Stimulated activated CD4-positive, alpha-beta T cell treated with anti-CD3 and anti-CD28 coated beads, Interleukin-12 subunit alpha, Interleukin-12 subunit beta, amount 100 ng/mL, for 48 hours (primary cell): ENCODE measurements at places on chromosomes 16 and 17.

GRCh38 chr17:36977066-36977465, 28.3 kb downstream of the AATF start:
- no peak for DNase-seq

- no peak for DNase-seq
Measured at GRCh38 chr17:68908045-68908444, 47.1 kb downstream of the ABCA8 start.

DNA sequence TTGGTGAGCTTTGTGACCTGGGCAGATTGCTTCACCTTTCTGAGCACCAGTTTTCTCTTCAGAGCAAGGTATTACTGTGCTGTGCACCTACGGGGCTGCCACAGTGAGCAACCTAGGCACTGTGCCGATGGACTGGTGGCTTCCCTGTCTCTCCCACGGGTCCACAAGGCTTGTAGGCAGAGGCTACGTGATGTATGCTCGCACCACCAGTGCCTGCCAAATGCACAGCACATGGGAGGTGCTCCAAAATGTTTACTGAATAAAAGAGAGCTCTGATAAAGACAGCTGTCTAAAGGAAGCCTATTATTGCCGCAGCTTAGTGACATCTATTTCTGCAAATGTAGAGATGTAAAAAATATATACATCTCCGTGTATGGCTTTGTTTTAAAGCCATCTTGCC, 139.2 kb downstream of the CDK5R1 start:
- DNase-seq = no peak

GRCh38 chr16:67857547-67858233, 10.2 kb upstream of the CENPT start:
- DNase-seq = no peak

- no peak for DNase-seq
Measured at GRCh38 chr17:12983991-12984884, 33.6 kb downstream of the ELAC2 start.

- no peak for DNase-seq
Measured at GRCh38 chr17:36183001-36183971, 6.8 kb upstream of the TBC1D3B start.

DNA sequence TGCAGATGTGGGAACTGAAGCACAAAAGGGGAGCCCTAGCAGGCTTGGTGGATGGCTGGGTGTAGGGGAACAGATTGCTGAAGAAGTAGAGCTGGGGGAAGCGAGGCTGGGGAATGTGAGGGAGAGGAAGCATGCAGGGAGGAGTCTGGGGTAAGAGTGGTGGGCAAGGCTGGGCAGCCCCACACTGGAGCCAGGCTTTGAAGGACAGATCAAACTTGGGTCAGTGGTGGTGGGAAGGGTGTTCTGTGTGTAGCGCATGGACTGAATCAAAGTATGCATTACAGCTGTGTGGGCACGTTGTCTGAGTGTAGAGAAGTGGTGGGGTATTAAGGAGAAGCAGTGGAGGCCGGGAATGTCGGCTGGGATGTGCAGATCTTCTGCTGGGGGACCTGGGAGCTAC, 116.0 kb downstream of the CYLD start:
- DNase-seq = no peak

- no peak for DNase-seq
Measured at GRCh38 chr16:85612191-85612800, 826 bp upstream of the GSE1 start.

DNA sequence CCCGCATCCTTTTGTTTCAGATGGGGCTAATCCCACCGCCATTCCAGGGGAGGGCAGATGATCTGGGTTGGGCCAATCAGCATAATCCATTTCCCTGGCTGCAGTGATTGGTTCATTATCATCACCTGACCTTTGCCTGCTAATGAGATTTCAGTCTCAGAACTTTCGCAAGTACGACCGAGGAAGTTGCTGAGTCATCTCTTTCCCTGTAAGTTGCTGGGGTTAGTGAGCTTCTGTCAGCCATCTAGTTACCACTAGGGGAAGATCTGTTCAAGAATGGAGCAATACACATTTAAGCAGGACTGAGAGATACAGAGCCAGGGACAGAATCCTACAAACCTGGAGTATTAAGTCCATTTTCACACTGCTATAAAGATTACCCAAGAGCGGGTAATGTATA, 65.3 kb upstream of the NUDT7 start:
- DNase-seq = no peak

DNA sequence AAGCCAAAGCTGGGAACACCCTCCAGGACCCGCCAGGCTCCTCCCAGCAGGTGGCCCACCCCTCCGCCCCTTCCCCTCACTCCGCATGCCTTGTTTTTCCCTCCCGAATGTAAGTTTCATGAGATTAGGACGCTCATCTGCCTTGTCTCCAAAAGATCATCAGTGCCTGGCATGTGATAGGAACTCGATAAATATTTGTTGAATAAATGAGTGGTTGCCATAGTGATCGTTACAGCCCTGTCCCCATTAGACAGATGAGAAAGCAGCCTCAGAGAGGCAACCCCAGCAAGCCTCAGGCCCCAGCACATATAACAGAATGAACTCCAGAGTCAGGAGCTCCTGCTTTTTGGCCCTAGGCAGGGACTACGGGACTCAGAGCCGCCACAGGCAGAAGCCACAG, 5.0 kb downstream of the CAMKK1 start:
- no peak for DNase-seq

DNA sequence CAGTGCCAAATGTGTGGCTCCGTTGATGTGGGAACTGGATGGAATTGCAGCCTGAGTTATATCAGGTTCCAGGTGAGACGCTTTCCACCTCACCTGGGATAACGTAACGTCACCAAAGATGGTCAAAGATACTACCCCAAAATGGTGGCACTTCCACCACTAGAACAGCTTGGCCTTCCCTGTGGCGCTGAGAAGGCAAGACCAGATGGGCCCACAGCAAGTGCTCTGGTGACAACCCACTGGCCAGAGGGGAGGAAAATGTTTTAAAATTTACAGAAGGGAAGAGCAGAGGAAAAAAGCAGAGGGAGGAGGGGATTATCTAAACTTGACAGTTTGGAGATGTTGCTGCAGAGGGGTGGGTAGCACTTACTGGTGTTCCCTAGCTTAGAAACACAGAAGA, 7.5 kb upstream of the ITGA2B start:
- no peak for DNase-seq

DNA sequence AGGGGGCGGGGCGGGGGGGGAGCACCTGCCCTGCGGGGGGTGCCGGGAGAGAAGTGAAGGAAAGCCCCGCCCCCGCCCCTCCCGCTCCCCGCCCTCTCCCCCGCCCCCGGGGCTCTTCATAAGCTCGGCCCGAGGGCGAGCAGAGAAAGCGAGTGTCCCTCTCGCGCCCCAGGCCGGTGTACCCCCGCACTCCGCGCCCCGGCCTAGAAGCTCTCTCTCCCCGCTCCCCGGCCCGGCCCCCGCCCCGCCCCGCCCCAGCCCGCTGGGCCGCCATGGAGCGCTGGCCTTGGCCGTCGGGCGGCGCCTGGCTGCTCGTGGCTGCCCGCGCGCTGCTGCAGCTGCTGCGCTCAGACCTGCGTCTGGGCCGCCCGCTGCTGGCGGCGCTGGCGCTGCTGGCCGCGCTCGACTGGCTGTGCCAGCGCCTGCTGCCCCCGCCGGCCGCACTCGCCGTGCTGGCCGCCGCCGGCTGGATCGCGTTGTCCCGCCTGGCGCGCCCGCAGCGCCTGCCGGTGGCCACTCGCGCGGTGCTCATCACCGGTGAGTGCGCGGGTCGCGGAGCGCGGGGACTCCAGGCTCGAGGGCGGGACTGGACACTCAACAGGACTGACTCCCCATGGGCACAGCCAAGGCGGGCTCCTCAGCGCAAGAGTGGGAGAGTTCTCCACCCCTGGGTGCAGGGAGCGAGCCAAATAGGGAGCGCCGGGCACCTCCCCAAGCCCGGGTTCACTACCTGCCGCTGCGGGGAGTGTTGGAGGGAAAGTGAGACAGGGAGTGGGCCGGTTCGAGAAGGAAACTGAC, at the start of gene HSD11B2:
HSD11B2 (plus strand) TSS at position 145 of the 798 bp plus-strand sequence; CDS start at position 273, 128 bp downstream.
- peak; percentile 16 for DNase-seq

DNA sequence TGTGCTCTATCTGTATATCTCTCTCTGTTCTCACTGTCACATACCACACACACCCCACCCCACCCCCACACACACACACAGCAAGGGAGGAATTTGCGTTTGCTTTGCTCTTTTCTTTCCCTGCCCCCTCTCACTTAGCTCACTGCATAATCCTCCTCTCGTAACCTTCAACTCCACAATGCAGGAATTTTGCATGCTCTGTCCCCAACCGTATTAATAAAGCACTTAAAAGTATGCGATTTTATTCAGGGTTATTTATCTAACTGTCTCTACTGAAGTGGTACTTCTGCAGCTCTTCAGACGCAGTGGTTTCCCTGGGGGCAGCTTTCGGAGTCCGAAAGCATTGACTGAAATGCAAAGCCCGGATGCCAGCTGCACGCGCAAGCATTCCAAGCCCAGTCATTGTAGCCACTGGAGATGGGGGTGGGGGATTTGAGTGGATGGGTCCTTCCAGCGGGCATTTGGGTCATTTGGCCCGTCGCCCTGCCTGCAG, 105.4 kb upstream of the RBFOX1 start:
- DNase-seq = no peak

DNA sequence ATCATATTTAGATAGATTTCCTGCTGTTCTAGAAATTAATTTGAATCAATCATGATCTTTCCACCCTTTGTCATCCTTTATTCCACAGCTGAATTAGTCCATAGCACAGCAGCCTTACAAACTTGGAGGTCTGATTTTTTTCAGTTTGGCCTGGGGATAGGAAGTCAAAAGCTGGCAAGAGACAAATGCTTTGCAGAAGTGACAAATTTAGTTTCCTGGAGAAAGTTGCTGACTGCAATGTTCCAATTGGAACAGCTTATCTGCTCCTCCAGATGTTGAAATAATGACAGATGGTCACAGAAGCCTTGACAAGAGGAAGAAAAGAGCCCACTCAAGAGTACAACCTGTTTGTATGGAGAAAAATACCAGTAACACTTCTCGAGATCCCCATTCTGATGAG, 1276.1 kb upstream of the CDH8 start:
- DNase-seq = no peak

DNA sequence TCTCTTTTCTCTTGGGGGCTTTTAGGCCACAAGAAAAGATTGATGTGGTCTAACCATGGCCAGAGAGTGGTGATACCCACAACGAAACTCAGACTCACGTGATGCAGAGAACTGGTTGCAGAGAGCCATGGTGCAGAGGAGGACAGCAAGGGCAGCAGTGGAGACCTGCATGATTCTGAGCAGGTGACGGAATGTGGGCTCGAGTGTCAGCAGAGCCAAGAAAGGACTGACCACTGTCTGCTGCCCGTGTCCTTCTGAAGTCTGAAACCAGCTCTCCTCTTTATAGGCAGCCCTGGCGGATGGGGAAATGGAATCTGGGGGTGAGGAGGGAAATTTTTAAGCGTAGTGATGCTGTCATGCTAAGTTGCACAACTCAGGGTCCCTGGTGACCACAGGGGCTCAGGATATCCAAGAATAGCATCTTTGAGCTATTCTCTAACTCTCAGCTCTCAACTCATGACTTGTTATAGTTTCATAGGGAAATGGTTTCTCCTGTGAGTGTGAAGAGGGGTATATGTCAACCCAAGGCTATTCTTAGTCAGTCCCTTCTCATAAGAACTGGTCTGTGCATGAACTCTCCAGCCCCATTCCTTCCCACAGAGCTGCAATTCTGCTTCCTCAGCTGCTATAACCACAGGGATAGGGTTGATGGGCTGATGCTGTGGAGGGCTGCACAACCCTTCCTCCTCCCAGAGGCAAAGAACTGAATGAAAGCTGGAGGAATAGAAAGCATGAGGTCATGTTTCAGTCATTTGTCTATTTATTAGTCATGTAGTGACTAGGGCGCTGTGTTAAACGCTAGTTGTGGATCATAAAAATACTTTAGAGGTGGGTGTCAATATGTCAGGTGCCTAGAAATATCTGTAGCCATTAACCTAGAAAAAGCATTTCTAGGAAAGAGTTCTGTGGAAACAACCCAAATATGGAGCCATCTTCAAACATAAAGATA, at the start of gene CCL3:
CCL3 (minus strand) TSS at position 256 of the 949 bp plus-strand sequence; CDS start at position 171, 85 bp downstream.
- peak; percentile 39 for DNase-seq

DNA sequence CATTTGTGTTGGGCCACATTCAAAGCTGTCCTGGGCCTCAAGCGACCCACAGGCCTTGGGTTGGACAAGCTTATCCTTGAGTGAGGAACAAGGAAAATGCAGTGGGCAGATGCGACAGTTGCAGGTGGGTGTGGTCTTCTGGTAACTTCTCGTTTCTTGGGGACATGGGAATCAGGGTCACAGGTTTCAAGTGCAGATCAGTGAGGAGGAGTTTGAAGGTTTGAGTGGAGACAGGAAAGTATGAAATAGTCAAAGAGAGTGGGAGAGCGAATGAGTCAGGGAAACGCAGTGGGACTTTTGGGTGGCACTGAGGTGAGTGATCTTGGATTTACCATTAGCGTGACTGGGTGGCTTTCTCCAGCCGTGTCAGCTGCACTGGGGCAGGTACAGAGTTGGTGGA, 15.4 kb upstream of the CCL22 start:
- no peak for DNase-seq

DNA sequence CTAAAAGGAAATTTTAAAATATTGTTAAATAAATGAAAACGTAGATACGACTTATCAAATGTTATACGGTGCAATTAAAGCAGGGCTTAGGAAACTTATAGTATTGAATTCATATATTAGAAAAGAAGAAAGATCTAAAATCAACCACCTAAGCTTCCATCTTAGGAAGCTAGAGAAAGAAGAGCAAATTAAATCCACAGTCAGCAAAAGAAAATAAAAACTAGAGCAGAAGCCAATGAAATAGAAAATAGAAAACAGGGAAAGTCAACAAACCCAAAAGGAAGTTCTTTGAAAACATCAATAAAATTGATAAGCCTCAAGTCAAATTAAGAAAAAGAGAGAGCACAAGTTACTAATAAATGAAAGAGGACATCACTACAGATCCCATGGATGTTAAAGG, 74.6 kb upstream of the CACNG5 start:
- DNase-seq = no peak

DNA sequence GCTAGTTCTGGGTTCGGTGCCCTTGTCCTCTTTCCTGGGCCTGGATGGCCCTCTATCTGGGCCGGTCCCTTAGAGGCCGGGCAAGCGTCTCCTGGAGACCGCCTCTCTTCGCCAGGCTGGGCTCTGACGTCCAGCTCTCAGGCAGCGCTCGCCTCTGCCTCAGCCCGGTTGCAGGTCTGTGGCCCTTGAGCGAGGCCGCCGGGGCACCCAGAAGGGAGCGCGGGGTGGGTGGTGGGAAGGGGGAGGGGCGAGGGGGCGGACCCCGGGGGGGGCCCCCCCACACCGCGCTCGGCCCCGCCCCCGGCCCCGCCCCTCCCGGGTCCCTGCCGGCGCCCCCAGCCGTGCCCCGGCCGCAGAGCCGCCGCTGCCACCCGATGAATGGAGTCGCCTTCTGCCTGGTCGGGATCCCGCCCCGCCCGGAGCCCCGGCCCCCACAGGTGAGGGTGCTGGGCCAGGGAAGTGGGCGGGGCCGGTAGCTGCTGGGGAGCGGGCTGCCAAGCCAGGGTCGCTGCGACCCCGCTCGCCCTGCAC, at the start of gene ARHGAP23:
ARHGAP23 (plus strand) TSS at position 353 of the 531 bp plus-strand sequence; CDS start at position 375, 22 bp downstream.
- no peak for DNase-seq

GRCh38 chr16:16172991-16173390, 50.3 kb downstream of the ABCC6 start:
- DNase-seq = no peak

- DNase-seq = no peak
Measured at GRCh38 chr16:1481906-1482835, 6.6 kb downstream of the PTX4 start.

GRCh38 chr17:66604376-66604775, 230.5 kb upstream of the CACNG5 start:
- DNase-seq = no peak

- DNase-seq = peak; percentile 43
Measured at GRCh38 chr17:45160447-45161287, 1.0 kb upstream of the HEXIM2 start.
